ENCODE measurements at places on chromosomes 5 and 9. TPM values are rescaled to one million over a fixed set of nuclear protein-coding genes. Genes with fewer than 3 reads are reported as not detected.

Gene ANXA2R
- 0.87 TPM for total RNA-seq

Gene GBA2
- total RNA-seq: 55.6 TPM

Gene STPG3
- not detected for total RNA-seq

Gene ERP44
- 14.5 TPM for total RNA-seq

Gene MCTP1
- total RNA-seq: 4.1 TPM

Gene RFESD
- 3.7 TPM for total RNA-seq

Gene IL17B
- total RNA-seq: not detected

Gene TMEM171
- total RNA-seq: not detected

Gene NSUN2
- total RNA-seq: 36.2 TPM

Gene CD74
- 227 TPM for total RNA-seq

Gene MTMR12
- total RNA-seq: 19.1 TPM

Gene ATOSB
- 17.4 TPM for total RNA-seq

Gene SLC35A4
- total RNA-seq: 85.9 TPM

Gene FIBCD1
- 0.33 TPM for total RNA-seq

Gene MYMK
- not detected for total RNA-seq

Gene LCN6
- 1.5 TPM for total RNA-seq

Gene AQP3
- total RNA-seq: 37.2 TPM

Gene BAAT
- total RNA-seq: 0.07 TPM

Gene OTP
- not detected for total RNA-seq

Gene ADAMTS6
- 3.1 TPM for total RNA-seq

Gene TBC1D13
- total RNA-seq: 17.5 TPM

Gene SMIM27
- 13.9 TPM for total RNA-seq

Gene BTNL8
- total RNA-seq: not detected

Gene DPYSL3
- 18.0 TPM for total RNA-seq

Gene ZNF300
- total RNA-seq: 1.2 TPM

Gene PCDHB11
- total RNA-seq: 1.3 TPM

Gene SUSD1
- 4.9 TPM for total RNA-seq

Gene FAM200C
- 4.0 TPM for total RNA-seq

Gene TAL2
- total RNA-seq: not detected

Gene F2RL1
- 1.1 TPM for total RNA-seq

Gene VDAC1
- 535 TPM for total RNA-seq

Gene SH3TC2
- total RNA-seq: 6.8 TPM

Gene TICAM2
- total RNA-seq: 2.0 TPM

Gene PITX1
- total RNA-seq: 0.14 TPM

Gene ZBTB43
- total RNA-seq: 43.1 TPM

Gene SLC22A4
- 1.5 TPM for total RNA-seq

Gene ARSI
- 0.32 TPM for total RNA-seq

Gene TRIM36
- total RNA-seq: 0.48 TPM

Gene OBP2B
- 0.75 TPM for total RNA-seq

Gene ADAMTSL1
- 0.90 TPM for total RNA-seq

Gene CDHR2
- total RNA-seq: not detected

Gene ACOT12
- not detected for total RNA-seq

Gene SLC12A2
- 23.0 TPM for total RNA-seq

Gene DDX4
- not detected for total RNA-seq

Gene ZFR
- total RNA-seq: 59.2 TPM

Gene LRRC70
- 2.2 TPM for total RNA-seq

Gene SNAPC3
- total RNA-seq: 39.7 TPM
